ENCODE measurements at places on chromosomes 2 and 18. TPM values are rescaled to one million over a fixed set of nuclear protein-coding genes. Genes with fewer than 3 reads are reported as not detected.
A peak's percentile ranks its signal among the peaks of the same experiment; 100 is the strongest.

- no peak for DNase-seq
These were observed 11.3 kb upstream of the COPS8 start for GRCh38 chr2:237074211-237074993.

- DNase-seq: peak; percentile 63
These were observed 638 bp downstream of the ST3GAL5 start for GRCh38 chr2:85888020-85888683.

DNA sequence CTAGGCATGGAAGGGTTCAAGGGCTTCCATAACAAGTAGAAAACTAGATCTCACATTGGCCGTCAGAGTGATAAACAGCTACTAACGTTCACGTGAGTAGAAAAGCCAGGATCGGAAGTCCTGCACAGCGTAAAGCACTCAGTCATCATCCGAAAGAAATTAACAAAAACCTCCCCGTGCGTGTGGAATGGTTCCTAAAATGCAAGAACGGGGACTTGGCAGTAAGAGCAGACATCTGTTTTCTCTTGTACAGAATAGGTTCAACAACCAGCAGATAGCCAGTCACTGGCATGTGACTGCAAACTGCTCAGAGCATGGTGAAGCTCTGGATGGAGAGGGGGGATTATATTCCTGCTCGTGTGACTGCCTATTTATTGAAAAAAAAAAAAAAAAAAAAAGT, 106.9 kb upstream of the ITGB6 start:
- DNase-seq: no peak

GRCh38 chr2:143686585-143687164, 557.5 kb downstream of the ARHGAP15 start:
- DNase-seq: no peak

DNA sequence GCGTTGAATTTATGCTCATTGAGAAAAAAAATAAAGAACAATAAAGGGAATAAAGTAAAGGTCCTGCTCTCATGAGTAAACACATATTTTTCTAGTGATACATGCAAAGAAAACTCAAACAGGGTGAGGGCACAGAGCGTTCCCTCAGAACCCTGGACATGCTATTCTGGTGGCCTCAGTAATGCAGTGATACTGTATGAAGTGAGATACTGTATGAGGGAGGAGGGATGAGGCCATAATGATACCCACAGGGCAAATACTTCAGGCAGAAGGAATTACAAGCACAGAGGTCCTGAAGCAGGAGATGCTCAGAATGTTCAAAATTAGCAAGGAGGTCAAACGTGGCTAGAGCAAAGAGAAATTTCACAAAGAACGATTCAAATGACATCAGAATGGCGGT, 28.4 kb upstream of the RNU4ATAC start:
- DNase-seq: no peak

GRCh38 chr2:109486711-109487535, 126.8 kb downstream of the SEPTIN10 start:
- no peak for DNase-seq

DNA sequence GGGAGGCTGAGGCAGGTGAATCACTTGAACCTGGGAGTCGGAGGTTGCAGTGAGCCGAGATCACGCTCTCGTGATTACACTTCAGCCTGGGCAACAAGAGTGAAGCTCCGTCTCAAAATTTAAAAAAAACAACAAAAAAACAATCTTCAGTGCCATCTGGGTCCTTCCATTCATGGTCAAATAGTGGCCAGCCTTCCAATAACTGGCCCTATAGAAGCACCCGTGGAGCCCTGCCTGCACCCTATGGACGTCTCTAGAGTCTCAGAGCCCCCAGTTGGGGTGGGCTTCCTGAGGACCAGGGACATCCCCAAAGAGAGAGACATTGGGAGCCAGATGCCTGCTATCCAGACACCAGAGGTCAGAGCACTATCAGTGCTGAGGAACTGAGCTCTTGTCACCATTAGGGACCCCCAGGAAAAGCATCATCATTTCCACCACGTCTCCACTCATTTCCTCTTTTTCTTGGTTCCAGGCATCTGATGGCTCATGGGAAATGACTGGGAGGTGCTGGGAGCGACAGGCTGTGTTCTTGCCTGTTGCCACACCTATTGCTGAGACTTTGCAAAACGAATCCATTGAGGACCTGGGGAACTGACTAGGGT, 9.4 kb downstream of the NEU2 start:
- DNase-seq: no peak

DNA sequence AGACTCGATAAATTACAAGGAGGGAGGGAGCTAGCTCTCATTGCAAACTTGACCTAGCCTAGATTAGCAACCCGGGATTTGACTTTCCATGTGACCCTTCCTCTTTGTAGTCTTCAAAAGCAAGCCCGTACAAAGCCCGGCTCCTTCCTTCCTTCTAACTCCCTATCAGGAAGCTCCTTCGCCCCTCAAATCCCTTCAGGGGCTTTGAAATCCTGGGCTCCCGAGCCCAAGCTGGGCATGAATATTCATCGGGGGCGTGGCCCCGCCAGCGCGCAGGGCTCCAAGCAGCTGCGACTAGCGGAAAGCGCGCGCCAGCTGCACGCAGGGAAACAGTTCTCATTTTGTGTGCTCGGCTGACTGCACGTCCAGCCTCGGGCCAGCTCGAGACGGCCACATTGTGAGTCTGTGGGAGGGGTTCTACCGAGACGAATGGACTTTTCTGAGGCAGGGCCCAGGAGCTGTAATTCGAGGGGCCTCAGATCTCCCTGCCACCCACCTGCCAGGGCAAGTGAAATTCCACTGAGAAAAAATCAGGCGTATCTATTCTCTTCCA, 84.0 kb upstream of the PELI1 start:
- peak; percentile 85 for DNase-seq

Gene ATOH8
- 18.1 TPM for total RNA-seq

Gene DOCK10
- total RNA-seq: 97.4 TPM

Gene SLC25A12
- 9.6 TPM for total RNA-seq

Gene DUSP19
- 1.9 TPM for total RNA-seq

Data from Peyer's patch (tissue), 4 donors.